Dermis blood vessel endothelial cell (primary cell): ENCODE measurements at places on chromosomes 4 and X. TPM values are rescaled to one million over a fixed set of nuclear protein-coding genes. Genes with fewer than 3 reads are reported as not detected.

- DNase-seq: peak; percentile 53
These were observed 68.3 kb downstream of the FMR1NB start for GRCh38 chrX:148049441-148049840.

GRCh38 chr4:85970535-85970934 lies 389.3 kb downstream of the MAPK10 start:
- DNase-seq: peak; percentile 64

GRCh38 chrX:102765809-102766208 lies 45.3 kb downstream of the GPRASP3 start:
- DNase-seq: peak; percentile 74

- DNase-seq: no peak
These were observed 399.9 kb downstream of the GPM6A start for GRCh38 chr4:175412161-175412560.

DNA sequence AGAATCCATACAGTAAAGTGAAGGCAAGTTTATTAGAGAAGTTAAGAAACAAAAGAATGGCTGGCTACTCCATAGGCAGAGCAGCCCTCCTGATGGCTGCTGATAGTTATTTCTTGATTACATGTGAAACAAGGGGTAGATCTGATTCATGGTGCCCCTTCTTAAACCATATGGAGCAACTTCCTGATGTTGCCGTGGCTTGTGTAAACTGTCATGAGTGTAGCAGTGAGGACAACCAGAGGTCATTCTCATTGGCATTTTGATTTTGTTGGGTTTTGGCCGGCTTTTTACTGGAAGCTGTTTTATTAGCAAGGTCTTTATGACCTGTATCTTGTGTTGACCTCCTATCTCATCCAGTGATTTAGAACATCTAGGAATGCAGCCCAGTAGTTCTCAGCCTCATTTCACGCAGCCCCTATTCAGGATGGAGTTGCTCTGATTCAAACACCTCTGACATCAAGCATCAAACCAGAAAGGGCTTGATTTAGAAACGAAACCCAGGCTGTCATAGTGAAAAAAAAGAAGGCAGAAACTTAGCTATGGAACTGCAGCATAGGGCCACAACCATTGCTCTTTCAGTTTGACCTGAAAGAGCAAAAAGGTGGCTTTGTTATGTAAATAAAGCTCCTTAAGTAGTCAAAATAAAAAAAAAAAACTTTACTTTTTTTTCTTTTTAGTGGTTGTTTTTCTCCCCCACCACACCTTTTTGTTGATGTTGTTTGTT lies 37.8 kb downstream of the SPCS3 start:
- DNase-seq: no peak

- peak; percentile 65 for DNase-seq
These were observed 4.0 kb downstream of the C4orf46 start for GRCh38 chr4:158667651-158668198.

DNA sequence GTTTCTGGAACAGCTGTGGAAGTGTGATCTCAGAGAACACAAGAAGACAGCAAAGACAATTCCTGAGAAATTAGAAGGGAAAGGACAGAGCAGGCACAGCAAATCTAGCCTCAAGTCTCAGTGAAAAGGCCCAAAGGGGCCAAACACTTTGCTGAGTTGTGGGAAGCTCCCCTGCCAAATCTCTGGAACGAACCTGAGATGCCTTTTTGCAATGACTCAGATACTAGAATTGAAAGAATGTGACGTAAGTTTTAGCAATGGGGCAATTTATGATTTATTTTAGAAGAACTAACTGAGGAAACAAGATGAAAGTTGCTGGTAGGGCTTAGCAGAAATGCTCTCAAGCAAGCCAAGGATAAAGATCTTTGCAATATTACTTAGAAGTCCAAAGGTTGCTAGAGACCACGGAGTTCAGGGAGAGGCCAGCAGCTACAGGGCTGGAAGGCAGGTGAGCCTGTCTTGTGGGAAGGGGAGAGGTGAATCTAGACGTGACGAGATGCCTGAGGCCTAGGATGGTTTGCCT lies 92.8 kb downstream of the AMELX start:
- no peak for DNase-seq

GRCh38 chr4:73505567-73505966 lies 24.0 kb downstream of the AFM start:
- DNase-seq: no peak

- DNase-seq: peak; percentile 38
These were observed 133.7 kb downstream of the SOWAHB start for GRCh38 chr4:76764251-76764650.

- DNase-seq: no peak
These were observed 178.8 kb downstream of the GPM6A start for GRCh38 chr4:175633310-175633709.

DNA sequence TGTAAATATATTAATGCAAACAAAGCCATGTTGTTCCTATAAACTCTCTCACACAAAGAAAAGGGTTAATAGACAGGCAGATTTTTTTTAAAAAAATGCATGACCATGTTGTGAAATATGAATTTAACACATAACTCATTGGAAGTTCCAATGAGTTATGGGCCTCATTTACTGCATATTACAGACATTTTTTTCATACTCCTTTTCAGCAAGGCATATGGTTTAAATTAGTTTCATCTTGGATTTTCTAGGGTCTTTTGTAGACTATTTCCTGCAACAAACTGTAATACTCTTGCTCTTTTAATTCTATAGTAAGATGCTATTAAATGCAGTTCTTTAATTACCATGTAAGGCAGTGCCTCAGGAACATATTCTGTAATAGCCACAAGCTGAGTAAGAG lies 323.1 kb downstream of the GBA3 start:
- no peak for DNase-seq

HS3ST1 gene
- total RNA-seq: 0.17 and 1.9 TPM in 2 replicates

DCLK2 gene
- total RNA-seq: 2.0 and 2.4 TPM in 2 replicates

LAGE3 gene
- 14.3 and 31.5 TPM in 2 replicates for total RNA-seq

F8A2 gene
- total RNA-seq: 0.17 TPM in 1 of 2 replicates, not detected in the other
